Activated CD8-positive, alpha-beta T cell treated with anti-CD3 and anti-CD28 coated beads, Interleukin-2, amount 10 ng/mL, durations not matched to agents 7 days and 5 days (primary cell): ENCODE measurements at places on chromosomes 6 and 20.

DNA sequence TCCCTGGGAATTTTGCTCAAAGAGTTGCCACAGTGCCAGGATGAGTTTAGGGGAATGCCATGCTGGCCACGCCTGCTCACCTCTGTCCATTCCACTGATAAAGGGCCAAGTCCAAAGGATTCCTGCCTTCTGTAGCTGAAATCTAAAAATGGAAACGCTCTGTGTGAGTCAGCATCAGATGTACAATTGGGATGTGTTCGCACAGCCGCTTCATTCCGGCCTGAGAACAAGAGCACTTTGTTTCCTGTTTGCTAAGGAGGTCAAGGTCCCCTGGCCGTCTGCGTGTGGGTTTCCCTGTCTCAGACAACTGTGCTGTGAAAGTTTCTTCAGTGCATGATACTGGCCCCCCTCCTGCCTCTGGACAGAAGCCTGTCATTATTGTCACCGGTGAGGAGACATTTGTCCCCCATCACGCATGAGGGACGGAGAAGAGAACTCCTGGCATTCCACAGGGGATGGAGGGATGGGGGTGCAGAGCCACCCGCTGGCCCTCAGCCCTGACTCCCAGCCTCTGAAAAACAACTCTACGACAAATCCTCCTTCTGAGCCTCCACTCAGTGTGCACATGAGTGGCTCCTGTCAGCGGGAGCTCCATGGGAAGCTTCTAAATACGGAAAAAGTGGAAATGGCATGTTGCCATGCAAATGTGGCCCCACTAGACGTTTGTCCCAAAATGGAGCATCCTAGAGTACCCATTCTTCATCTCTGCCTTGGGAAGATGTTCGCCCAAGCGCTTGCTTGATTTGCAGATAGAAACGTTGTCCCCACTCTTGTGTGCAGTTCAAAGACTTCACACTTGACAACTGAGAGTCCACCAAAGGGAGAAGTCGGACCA is 143.5 kb upstream of the AFDN start:
- no peak for DNase-seq

DNA sequence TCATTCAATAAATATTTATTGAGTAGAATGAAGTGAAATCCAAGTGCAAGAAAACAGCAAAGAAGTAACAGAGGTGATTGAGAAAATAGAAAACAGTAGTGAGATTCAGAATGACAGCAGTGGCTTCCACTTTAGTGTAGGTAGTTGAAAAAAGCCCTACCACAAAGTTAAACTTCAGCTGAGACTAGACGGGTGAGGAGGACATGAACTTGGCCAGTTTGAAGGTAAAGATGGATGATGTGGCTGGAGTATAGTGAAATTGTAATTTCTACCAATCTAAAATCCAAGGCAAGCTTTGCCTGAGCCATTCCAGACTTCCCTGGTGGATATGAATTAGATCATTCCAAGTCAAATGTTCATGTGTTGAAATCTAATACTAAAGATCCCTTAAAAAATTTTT is 32.6 kb upstream of the AHI1 start:
- no peak for DNase-seq

- DNase-seq, result no peak
Measured at GRCh38 chr20:6635034-6635736, 132.3 kb upstream of the BMP2 start.

- no peak for DNase-seq
Measured at GRCh38 chr6:139277161-139277560, 14.6 kb downstream of the TXLNB start.

DNA sequence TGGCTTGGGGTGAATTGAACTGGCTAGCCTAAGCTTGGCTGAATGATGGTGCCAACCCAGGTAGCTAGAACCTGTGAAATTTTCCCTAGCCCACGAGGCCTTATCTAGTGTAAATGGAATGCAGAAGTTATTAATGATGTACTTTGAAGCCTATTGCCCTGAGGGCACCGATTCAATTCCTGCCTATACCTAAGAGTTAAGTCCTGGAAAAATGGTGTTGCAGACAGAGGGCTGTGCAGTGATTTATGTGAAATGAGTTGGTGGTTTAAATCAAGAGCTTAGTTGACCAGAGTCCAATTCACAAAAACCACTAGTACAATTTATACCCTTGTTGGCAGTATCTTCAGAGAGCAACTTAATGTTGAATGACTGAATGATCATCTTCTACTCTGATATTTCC is 373.8 kb upstream of the JAG1 start:
- no peak for DNase-seq

DNA sequence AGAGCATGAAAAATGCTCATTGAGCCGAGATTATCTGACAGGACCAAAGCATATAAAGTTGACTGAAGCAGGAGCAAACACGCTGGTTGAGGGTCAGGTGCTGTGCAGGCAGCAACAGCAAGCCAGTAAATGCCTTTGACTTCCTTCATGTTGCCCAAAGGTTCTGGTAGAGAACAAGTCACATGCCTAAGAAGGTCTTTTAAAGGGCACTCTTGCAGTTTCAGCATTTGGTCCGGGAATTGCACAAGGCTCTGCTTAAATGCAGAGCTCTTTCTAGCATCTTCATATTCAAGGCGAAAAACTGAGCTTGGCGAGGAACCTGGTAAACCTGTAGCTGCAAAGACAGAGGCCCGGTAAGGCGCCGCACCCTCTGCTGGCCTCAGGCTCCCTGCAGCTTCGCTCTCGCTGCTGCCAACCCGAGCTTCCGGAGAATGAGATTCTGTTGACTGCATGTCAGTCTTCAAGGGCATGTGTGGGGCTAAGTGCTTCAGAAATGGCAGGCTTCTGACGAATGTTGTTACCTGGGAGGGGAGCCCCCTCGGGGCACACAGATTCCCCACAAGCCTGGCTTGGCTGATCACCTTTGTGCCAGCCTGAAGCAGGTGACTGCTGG is 205.2 kb downstream of the KIF16B start:
- DNase-seq, result no peak

DNA sequence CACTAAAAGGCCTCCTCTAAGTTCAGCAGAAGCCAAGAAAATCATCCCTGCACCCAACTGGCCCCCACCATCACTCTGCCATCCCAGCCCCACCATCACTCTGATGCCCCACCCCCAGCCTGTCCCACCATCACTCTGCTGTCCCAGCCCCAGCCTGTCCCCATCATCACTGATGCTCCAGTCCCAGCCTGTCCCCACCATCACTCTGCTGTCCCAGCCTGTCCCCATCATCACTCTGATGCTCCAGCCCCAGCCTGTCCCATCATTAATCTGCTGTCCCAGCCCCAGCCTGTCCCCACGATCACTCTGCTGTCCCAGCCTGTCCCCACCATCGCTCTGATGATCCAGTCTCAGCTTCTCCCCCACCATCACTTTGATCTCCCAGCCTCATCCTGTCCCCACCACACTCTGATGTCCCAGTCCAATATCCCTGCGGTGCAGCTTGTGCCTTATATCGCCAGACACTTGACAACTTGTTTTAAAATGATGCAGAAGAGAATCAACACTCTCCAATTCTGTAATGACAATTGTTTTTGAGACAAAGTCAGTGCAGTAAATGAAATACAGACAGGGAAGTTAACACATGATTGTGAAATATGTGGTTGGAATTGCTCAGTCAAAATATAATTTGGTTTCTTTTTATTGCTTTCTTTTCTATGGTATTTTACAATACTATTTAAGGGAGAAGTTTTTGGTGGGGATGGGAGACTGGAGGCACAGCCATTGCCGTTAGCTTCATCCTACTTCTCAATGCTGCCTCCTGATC is 100.8 kb downstream of the TNFAIP3 start:
- DNase-seq, result no peak
